ENCODE measurements at places on chromosomes 12 and 14.

DNA sequence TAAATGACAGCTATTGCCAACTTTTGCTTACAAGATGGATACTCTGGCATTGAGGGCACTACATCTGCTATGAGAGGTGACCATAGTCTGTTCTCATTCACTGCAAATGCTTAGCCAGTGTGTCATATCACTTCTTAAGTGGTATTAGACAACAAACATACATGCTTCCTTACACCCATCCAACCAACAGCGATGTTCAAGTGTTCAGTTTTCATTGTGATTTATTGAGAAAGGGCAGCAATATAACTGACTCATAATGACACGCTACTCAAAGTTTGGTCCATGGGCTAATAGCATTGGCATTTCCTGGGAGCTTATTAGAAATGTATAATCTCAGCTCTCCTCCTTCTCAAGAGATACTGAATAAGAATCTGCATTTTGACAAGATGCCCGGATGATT, 181.7 kb downstream of the NPAS3 start:
- no peak for DNase-seq

- no peak for DNase-seq
These were observed 56.3 kb downstream of the ASCL1 start for GRCh38 chr12:103013741-103014300.

- no peak for DNase-seq
These were observed 9.0 kb upstream of the PAPOLA start for GRCh38 chr14:96493178-96493577.

DNA sequence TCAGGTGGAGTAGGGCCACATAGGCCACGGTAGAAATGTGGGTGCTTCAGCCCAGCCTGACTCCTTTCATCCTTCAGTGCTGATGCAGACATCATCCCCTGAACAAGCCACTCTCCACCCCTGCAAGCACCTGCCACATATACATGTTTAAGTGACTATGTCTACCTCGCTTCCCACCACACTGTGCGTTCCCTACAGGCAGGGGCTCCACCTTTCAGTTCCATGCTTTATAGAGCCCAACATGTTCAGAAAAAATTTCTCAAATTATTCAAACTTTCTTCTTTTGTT, 11.6 kb downstream of the SLC7A7 start:
- DNase-seq: no peak

DNA sequence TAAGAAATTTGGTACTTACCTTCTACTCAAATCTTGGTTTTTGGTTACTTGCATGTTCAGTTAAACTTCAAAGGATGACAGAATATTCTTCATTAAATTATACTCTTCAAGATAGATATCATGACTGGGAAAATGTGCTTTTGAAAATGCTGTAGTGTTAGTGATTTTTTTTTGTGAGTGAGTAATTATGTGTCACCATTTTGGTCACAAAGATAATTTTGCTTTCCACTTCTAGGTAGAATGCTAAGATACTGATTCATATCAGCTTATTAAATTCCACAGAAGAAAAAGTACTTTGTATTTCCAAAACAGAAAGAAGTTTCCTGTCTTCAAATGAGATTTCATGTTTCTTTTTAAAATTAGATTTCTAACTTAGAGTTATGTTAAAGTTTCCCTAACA, 61.2 kb downstream of the ATXN7L3B start:
- no peak for DNase-seq

DNA sequence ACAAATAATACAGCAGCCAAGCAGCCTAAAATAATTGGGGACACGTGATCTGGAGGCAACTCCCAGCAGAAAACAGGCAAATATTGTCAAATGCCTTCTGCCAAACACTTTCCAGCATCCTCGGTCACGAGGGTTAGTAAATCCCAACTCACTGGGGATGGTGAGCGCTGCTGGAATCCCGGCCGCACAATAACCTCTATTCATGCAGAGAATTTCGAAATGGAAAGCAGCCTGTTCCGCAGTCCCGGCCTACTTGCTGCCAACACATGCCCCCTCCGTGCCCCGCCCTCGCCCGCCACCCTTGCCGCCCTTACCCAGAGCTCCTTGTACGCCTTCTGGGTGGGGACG, 62.2 kb downstream of the RFX4 start:
- DNase-seq: no peak

- DNase-seq: no peak
These were observed 256.8 kb upstream of the GARIN6 start for GRCh38 chr12:99390707-99391106.

GRCh38 chr12:92341065-92341668, 195.5 kb upstream of the BTG1 start:
- no peak for DNase-seq

- DNase-seq: no peak
These were observed 166.2 kb downstream of the PTPRO start for GRCh38 chr12:15488481-15488880.

- peak; percentile 78 for DNase-seq
These were observed 8.1 kb downstream of the PTPN6 start for GRCh38 chr12:6959058-6959804.

GRCh38 chr12:114879354-114879753, 195.4 kb upstream of the TBX3 start:
- DNase-seq: no peak

DNA sequence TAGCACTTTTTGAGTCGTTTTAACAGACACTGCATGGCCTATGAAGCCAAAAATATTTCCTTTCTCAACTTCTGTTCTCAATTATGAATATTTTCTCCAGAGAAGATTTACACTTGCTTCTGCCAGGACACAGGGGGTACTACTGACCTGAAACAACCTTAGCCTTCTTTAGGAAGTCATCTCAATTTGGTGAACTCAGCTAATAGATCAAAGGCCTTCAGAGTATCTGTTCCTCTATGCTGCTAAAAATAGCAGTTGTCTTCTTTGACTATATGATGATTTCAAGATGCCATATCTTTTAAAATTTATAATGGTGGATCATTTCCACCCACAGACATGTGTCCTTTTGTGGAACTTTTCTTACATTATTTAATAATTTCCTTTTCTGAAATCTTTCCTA, 14.0 kb upstream of the NDUFA12 start:
- no peak for DNase-seq

GRCh38 chr12:52043386-52044212, 7.6 kb upstream of the NR4A1 start:
- DNase-seq: no peak

GRCh38 chr14:97878206-97878605, 1081.0 kb downstream of the VRK1 start:
- DNase-seq: no peak

GRCh38 chr12:52605542-52605941, 4.3 kb upstream of the KRT72 start:
- no peak for DNase-seq

- no peak for DNase-seq
These were observed 16.8 kb downstream of the WNT5B start for GRCh38 chr12:1645819-1646218.

DNA sequence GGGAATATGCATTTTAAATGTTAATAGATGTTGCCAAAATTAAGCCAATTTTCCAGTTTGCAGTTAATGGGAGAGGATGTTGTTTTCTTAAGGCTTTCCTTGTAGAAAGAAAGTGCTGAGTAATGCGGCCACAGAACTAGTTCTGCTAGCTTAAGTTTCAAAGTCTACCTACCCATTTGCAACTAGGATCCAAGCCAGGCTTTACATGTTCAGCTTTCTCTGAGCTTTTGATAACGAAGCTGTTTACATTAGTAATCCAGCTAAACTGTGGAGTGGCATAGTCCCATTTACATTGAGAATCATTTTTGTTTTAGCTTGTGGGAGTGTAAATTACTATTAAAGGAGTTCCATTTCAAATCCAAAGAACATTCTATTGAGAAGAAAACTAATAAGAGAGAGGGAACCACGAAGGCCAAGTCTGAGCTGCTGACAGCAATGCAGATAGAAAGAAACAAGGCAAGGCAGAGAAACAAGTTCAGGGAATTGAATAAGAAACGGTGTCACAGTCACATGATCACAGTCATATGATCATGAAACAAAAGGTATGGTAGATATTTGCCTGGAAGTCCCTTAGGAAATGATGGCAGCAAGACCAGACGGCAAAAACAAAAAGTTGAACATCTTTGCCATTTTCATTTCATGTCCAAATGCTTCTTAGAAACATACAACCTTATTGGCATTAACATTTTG, 274.9 kb downstream of the PAWR start:
- no peak for DNase-seq

DNA sequence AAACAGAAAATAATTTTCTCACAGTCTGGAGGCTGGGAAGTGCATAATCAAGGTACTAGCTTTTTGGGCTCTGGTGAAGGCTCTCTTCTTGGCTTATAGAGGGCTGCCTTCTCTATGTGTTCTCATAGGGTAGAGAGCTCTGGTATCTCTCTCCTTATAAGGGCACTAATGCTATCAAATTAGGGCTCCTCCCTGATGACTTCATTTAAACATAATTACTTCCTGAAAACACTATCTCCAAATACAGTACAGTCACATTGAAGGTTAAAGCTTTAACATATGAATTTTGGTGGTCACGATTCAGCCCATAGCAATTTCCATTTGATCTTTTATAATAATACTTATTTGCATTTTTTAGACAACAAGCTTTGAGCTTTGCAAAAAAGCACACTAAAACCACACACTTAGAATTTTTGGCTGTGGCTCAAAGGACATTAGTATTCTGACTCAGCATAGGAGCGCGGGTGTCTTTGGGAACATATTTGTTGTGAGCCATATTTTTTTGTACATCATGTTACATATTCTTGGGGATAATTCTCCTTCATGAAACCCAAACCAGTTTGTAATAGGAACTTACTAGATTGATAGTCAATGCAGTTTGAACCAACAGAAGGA, 808.1 kb upstream of the FBXO33 start:
- DNase-seq: no peak

DNA sequence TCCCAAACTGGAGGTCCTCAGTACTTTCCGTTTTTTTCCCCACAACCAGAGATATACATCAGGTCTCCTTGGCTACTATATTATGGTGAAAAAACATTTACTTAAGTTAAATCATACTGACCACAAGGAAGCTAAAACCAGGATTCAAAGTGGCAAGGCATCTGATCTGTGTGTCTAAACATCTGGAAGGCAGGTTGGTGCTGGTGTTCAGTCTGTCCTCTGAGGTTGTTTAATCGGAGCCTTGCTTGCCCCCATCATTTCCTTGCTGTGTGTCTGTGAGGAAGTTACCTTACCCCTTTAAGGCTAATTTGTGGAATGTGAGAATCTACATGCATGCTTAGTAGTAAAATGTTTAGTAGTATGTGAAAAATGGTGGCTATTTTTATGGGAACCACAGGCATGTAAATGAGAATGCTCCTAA, 75.6 kb downstream of the GALNT4 start:
- no peak for DNase-seq

GRCh38 chr14:55133416-55133815, 4.4 kb downstream of the LGALS3 start:
- DNase-seq: no peak

GRCh38 chr14:21384494-21384851, 654 bp upstream of the SUPT16H start:
- no peak for DNase-seq

GRCh38 chr14:85566603-85567002, 36.7 kb downstream of the FLRT2 start:
- DNase-seq: no peak

GRCh38 chr12:110657747-110658146, 31.2 kb downstream of the HVCN1 start:
- DNase-seq: no peak

DNA sequence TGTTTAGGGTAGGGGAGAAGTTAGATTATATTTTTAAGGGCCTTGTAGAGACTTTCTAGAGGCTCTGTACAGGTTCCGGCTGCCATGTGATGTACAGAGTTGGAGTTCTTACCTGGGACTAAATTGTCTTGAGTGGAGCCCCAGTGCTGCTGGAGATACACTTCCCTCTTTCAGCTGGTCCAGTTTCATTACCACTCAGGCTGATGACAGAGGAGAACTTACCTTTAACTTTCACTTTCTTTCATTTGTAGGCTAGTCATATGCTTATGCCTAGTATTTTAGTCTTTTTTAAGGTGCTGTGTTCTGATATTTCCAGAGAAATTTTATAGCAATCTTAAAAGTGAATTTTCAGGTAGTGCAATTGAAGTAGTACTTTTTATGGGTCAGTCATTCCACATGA, 117.3 kb downstream of the ERC1 start:
- DNase-seq: no peak

All from activated CD4-positive, alpha-beta memory T cell treated with anti-CD3 and anti-CD28 coated beads, Interleukin-2, amount 10 ng/mL, durations not matched to agents 7 days and 5 days (primary cell).